Stimulated activated CD4-positive, alpha-beta T cell treated with anti-CD3 and anti-CD28 coated beads, Interleukin-12 subunit alpha, Interleukin-12 subunit beta, amount 100 ng/mL, for 4 hours (primary cell): ENCODE measurements at places on chromosomes 11 and 22.

DNA sequence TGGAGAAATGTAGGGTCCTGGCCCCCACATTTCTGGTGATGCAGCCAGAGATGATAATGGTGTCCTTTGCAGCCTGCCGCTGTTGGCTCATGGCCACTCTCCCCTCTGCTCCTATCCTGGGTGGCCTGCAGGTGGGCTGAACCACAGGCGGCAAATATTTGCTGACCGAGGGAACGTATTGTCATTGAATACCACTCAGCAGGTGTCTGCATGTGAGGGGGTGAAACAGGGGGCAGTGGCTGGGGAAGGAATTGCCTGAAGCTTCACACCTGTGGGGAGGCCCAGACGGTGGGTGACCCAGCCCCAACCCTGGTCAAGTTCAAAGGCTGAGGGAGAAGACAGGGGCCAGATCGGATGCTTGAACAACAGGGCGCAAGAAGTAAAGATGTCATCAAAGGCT is 73.3 kb upstream of the WNT11 start:
- DNase-seq = no peak

GRCh38 chr11:35554491-35555437 is 29.3 kb upstream of the PAMR1 start:
- no peak for DNase-seq

- DNase-seq = no peak
Measured at GRCh38 chr11:104490182-104490581, 326.2 kb upstream of the PDGFD start.

DNA sequence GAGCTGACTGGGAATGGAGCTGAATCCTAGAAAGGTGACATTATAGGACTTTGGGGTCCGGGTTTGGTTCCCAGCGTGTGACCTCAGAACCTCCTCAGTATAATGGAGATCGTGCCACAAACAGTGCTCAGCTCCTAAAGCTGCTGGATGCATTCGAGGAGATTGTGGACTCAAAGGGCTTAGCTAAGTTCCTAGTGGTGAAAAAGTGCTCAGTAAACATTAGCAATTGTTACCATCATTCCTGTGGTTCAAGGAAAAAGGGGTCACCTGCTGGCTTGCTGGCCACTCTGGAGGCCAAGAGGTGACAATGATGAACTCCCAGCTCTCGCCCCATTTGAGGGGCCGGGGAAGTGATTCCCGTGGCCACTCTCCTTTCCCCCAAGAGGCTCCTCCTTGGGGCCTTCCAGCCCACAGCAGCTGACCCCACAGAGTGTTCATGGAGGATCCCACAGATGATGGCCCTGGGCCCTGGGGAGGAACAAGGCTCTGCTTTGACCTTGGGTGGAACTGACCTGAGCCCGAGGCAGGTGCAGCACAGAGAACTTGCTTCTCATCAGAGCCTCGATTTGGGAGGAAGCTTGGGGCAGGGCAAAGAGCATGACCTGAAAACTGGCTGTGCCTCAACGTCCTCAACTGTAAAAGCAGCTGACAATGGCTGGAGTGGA is 40.1 kb downstream of the TRIM29 start:
- DNase-seq = no peak

DNA sequence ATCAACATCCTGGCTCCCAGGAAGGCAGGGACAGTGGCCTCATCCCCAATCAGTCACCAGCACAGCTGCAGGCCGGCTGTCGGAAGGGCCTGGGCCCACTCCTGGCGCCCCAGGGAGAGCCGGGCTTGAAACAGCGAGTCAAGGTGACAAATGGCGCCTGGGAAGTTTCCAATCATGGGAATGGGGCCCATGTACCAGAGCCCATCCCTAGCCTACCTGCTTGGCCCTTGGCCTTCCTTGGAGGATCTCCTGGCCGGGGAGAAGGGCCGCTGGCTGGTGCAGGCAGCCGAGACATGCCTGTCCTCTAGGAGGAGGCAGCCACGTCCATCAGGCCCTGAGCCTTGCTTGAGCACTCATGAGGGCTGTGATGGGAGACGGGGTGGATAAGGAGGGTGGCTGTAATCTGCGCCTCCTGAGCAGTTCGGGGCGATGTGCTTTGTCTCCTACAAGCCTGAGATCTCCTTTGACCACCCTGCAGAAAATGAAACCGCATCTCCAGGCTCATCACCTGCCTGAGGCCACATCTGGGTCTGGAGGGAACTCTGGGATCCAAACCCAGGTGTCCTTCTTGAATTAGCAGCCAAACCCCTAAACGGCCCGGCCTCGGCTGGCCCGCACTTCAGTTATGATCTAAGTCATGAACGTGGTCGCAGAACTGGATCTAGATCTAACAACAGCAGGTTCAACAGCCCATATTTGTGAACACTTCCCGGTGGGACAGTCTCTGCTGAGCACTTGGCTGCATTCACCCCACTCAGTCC is 862.0 kb downstream of the TBC1D22A start:
- no peak for DNase-seq

GRCh38 chr11:113722221-113722620 is 16.1 kb upstream of the TMPRSS5 start:
- no peak for DNase-seq

DNA sequence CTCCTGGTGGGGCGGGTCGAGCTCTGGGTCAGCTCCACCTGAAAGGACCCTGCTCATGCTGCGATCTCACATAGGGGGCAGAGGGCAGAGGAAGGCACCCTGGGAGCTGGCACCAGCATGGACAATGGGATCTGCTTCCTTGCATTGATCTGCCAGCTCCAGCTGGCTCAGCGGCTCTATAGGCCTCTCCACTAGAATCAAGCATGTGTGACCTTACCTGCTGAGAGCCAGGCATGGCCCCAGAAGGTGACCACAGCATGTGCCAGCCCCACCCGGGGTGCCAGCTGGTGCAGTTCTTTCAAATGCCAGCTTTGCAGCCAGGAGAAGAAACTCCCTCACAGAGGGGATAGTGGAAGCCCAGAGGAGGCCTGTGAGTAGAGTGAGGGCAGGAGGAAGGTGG is 22.0 kb upstream of the KLHL35 start:
- DNase-seq = no peak

- DNase-seq = no peak
Measured at GRCh38 chr11:37504060-37504611, 906.1 kb upstream of the RAG2 start.

DNA sequence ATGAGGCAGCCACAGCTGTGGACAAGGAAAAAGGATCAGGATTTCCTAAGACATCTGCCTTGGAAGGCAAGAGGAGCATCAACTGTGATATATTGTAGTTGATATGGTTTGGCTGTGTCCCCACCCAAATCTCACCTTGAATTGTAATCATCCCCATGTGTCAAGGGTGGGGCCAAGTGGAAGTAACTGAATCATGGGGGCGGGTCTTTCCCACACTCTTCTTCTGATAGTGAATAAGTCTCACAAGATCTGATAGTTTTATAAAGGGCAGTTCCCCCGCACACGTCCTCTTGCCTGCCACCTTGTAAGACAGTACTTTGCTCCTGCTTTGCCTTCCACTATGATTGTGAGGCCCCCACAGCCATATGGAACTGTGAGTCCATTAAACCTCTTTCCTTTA is 10.2 kb downstream of the RIC8A start:
- DNase-seq = no peak

- peak; percentile 45 for DNase-seq
Measured at GRCh38 chr22:39174498-39175352, 22.2 kb upstream of the CBX7 start.

GRCh38 chr11:130070109-130070845 is 583 bp downstream of the APLP2 start:
- DNase-seq = peak; percentile 34

DNA sequence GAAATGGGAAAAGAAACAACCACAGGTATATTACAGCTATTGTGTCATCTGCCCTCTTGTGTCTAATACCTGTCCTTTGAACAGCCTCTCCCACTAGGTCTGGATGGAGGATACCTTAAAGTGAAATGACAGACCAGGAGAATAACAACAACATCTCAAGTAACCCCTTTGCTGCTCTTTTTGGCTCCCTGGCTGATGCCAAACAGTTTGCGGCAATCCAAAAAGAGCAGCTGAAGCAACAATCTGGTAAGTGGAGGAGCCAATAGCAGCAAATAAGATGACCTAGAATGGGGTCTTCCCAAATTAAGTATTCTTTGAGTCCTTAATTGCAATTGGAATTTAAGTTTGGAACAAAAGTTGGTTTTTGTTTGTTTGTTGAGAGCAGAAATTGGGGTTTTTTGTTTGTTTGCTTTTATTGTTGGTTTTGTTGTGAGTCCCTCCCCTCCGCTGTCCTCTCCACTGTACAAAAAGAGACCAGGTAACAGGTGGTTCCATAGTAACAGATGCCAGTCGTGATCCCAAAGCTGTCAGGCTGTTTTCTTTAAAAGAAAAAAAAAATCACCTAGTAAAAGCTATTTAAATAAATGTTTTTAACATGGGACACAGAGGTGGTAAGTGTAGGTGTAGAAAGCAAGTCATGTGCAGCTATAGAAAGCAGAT is 5.7 kb downstream of the UBE4A start:
- DNase-seq = no peak

GRCh38 chr11:95451682-95452081 is 220.7 kb upstream of the SESN3 start:
- no peak for DNase-seq

DNA sequence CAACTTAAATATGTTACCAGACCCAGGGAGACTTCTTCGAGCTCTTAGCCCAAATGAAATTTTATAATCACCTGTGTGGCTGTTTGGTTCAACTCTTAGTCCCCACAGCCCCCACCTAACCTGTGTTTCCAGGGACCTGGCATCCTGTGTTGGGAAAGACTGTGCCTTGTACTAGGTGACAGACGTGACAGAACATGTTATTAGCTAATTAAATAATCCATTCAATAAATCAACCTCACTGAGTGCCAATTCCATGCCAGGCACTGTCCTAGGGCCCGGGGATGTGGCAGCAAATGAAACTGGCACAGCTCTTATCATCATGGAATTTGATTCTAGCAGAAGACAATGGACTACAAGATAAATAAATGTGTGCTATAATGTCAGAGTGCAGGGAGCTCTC is 431.9 kb downstream of the MIAT start:
- DNase-seq = no peak

DNA sequence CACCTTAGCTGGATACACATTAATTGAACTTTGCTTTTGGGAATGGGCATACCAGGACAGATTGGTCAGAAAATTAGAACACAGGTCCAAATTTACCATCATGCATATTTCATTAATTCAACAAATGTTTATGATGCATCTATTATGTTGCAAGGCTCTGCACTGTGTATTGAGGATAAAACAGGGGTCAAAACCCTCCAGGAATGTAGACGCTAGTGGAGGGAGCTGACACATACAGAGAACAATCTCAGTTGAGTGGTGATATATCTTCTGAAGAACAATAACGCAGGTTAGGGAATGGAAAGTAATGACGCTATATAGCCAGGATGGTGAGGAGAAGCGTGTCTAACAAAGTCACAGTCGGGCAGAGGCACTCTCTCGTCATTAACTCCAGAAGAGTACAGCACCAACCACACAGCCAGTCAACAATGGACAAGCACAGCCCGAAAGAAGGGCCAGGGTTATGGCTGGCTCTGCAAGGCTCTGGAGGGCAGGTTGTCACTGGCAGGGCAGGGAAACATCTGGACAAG is 3.8 kb downstream of the FLI1 start:
- no peak for DNase-seq

- DNase-seq = no peak
Measured at GRCh38 chr11:13260963-13261588, 16.5 kb upstream of the BMAL1 start.

- DNase-seq = no peak
Measured at GRCh38 chr22:31259798-31260473, 32.4 kb downstream of the PIK3IP1 start.

- DNase-seq = no peak
Measured at GRCh38 chr11:40597546-40598113, 861.8 kb downstream of the LRRC4C start.

- DNase-seq = no peak
Measured at GRCh38 chr11:63698976-63699733, 17.9 kb downstream of the RTN3 start.

GRCh38 chr11:72921028-72921716 is 107.0 kb downstream of the ATG16L2 start:
- DNase-seq = no peak

GRCh38 chr11:61803889-61804647 is 11.4 kb downstream of the FEN1 start:
- no peak for DNase-seq

DNA sequence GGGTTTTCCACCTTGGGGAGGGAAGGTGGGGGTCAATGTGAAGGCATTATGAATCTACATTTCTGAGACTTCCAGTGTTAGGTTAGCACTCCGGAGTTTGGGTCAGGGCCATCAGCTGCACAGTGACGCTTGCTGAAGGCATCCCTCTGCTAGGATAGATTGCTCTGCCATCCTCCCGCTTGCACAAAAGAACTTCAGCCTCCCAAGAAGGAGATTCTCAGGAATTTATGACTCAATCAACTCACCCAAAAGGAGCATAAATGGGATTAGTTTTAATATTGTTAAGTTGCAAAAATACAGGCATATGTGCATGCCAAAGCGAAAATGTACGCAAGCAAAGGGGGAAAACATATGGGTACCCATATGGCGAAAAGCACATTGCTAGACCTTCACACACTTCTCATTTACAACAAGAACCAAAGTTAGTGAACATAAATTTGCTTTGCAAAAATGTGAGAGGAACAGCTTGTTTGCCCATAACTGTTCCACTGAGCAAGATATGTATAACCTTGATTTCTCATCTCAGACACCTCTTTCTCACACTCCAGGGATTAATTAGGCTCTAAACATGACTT is 1013.0 kb downstream of the OPCML start:
- no peak for DNase-seq

DNA sequence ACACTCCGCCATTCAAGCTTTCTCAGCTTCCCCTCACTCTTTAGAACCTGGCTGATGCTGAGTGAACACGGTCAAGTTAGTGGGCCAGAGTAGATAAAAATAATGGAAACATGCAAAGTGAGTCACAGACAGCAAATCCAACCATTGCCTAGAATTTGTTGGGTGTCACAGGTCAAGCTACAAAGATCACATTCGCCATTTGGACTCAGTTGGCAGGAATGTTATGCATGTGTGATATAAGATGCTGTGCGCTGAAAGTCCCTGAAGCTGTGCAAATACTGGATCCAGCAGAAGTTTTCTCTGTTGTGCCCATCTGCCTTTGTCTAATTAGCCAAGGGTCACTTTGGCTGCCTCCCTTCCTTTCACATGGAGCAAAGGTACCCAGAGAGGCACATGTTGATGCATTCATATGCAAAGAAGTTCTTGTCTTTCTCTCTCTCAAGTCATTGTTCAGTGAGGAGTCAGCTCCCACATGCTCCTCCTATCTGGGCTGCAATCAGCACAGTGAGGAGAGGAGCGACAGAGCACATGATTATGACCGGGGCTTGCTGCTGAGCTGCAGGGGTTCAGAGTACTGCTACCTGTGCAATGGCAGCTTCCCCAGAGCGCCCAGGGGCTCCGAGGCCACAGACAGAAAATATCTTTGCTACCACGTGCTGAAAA is 39.7 kb downstream of the FLI1 start:
- DNase-seq = no peak
